Ecto neural progenitor cell (in vitro differentiated cells): ENCODE measurements at places on chromosomes 11 and 22.
A peak's percentile ranks its signal among the peaks of the same experiment; 100 is the strongest.

DNA sequence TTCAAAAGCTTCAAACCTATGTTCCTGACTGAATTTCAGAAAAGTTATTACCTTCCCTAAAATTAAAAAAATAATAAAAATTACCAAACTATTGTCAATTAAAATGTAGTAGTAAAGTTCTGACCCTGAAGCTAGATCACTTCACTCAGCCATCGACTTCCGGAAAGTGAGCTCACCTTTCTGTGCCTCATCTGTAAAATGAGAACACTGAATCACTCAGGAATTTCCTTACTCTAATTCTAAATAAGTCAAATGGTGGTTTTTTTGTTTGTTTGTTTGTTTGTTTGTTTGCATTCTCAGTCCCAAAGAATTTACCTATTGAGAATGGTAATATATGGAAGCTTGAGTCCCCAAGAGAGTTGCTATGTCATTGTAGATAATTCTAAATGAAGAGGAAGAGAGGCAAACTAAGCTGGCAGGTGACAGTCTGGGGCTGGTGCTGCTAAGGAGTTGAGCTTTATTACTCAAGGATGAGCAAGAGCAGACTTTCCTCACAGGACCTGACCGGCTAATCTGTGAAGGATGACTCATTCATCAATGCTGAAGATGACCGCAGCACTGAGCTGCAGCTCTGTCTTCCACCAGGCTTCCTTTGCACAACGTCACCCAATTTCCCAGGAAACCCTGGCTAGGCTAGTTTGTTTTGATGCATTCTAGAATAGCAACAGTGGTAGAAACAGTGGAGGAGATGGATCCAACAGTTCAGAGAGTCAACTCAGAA lies 248.8 kb downstream of the RAB38 start:
- no peak for DNase-seq

DNA sequence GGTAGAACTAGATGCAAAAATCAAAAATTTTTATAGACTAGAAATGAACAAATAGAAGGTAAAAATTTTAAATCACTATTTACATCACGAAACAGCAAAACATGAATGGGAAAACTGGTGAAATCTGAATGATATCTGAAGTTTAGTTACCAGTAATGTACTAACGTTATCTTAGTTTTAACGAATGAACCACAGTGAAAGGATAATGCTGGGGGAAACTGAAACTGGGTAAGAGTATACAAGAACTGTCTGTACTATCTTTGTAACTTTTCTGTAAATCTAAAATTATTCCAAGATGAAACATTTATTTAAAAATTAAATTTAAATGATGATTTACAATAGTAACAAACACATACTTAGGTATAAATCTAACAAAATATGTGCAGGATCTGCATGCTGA lies 7.4 kb downstream of the GDPD4 start:
- no peak for DNase-seq

- no peak for DNase-seq
These were observed at the start of gene OR5T1 for GRCh38 chr11:56273854-56274253. Gene OR5T1 (plus strand): TSS chr11:56274154. CDS start chr11:56275639, 1,485 bp downstream.

DNA sequence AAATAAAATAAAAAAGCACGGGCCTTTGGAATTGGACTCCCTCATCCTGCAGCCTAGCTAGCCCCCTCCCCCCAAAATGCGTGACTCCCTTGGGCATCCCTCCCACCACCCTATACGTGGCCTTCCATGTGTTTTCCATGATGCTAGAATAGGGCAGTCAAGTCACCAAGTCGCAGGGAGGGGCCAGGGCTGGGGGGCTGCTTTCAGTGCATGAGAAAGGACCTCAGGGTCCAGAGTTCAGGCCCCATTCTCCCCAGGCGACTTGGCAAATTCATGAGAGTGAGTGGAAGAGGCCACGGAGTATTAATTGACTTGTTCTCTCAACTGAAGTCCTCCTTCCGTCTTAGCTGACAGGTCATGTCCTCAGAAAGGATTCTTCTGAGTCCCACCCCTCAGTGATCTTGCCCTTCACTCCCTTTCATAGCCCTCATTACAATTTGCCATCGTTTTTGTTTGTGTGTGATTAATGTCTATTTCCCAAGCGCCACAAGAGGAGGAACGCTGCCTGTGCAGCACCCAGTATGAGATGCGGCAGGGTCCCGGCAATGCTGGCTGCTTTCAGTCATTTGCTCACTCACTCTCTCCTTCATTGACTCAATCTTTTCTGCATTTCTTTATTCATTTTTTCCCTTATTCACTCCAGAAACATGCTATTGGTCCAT lies 17.4 kb downstream of the LRRC32 start:
- no peak for DNase-seq

DNA sequence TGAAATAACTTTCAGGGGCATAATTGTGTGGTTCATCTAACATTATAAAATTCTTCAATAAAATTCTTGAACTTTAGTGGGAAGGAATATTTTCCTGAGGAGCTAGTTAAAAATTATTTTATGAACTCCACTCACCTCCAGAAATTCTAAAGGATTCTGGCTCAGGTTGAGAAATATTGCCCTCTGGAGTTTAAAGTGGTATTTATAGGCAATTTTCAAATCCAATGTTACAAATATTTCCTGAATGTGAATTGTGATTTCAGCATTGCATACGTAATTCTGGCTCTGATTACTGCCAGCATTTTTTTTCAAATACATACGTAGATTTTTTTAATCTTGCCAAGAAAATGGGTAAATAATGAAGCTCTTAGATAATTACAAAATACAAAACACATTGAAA lies 598.2 kb upstream of the ANO3 start:
- DNase-seq = no peak

DNA sequence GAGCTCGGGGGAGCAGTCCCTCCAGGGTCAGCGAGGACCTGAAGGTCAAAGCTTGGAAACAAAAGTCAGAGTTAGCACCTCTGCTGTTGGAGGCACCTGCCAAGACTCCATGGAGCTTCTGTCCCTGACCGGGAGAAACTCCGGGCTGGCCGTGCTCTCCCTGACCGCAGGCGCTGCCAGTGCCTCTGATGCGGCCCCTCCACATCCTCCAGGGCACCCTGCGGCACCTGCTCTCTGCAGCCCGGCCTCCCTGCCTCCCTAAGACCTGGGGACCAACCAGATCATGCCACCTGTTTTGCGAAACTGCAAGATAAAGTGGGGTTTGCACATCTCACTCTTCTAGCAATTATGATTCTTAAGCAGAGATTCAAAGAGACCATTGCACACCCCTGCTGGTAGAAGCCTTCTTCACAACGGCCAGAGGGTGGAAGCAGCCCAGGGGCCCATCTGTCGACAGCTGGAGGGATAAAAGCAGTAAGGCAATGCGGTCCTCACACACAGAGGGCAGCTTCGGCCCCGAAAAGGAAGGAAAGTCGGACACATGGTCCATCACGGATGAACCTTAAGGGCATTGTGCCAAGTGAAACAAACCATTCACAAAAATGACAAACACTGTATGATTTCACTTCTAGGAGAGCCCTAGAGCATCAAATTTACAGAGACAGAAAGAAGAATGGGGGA lies 477.1 kb downstream of the BRD1 start:
- DNase-seq = peak; percentile 31

GRCh38 chr22:17116572-17117330 lies 4.4 kb downstream of the TMEM121B start:
- no peak for DNase-seq

GRCh38 chr22:19877626-19878339 lies 23.1 kb upstream of the GNB1L start:
- no peak for DNase-seq

- DNase-seq = peak; percentile 65
These were observed 473 bp downstream of the FNBP4 start for GRCh38 chr11:47766509-47767227.

DNA sequence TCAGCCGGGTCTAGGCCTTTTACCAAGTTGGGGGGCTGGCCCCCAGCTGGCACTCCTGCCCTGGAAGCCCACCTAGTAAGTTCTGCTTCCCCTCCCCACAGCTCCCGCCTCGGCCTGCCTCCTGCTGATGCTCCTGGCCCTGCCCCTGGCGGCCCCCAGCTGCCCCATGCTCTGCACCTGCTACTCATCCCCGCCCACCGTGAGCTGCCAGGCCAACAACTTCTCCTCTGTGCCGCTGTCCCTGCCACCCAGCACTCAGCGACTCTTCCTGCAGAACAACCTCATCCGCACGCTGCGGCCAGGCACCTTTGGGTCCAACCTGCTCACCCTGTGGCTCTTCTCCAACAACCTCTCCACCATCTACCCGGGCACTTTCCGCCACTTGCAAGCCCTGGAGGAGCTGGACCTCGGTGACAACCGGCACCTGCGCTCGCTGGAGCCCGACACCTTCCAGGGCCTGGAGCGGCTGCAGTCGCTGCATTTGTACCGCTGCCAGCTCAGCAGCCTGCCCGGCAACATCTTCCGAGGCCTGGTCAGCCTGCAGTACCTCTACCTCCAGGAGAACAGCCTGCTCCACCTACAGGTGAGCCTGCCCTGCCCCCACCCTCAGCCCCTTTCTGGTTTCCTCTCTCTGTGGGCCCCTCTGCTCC lies 7.3 kb downstream of the RTN4RL2 start:
- DNase-seq = no peak

- no peak for DNase-seq
These were observed 38.8 kb downstream of the GNB1L start for GRCh38 chr22:19815823-19816290.

DNA sequence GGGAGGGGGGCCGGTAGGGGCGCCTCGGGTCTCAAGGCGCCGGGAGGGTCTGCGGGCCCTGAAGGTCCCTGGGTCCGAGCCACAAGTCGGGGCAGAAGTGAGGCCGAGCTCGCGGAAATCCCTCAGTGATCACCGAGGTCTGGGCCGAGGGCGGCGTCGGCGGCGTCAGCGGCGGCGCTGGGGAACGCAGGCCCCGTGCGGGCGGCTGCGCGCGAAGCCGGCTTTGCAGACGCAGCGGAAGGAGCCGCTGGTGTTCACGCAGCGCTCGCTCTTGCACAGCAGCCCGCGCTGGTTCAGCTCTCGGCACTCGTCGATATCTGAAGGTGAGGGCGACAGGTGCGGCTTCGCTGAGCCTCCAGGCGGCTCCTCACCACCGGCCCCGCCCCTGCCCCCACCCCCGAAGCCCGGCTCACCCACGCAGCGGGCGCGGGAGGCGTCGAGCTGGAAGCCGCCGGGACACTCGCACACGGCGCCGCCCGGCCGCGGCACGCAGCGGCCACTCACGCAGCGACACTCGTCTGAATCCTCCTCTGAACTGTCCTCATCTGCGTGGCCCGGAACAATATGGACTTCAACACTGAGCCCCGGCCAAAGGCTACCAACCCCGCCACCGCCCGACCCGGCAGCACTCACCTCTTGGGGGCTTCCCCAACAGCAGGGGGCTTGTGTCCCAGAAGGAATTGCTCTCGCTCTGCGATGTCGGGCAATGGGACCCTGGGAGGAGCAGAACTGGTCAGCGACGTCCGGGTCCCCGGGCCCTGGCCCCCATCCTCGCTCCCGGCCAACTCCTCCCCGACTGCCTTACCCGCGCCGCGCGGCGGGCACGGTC lies 14.2 kb downstream of the SCYL1 start:
- DNase-seq = peak; percentile 73

DNA sequence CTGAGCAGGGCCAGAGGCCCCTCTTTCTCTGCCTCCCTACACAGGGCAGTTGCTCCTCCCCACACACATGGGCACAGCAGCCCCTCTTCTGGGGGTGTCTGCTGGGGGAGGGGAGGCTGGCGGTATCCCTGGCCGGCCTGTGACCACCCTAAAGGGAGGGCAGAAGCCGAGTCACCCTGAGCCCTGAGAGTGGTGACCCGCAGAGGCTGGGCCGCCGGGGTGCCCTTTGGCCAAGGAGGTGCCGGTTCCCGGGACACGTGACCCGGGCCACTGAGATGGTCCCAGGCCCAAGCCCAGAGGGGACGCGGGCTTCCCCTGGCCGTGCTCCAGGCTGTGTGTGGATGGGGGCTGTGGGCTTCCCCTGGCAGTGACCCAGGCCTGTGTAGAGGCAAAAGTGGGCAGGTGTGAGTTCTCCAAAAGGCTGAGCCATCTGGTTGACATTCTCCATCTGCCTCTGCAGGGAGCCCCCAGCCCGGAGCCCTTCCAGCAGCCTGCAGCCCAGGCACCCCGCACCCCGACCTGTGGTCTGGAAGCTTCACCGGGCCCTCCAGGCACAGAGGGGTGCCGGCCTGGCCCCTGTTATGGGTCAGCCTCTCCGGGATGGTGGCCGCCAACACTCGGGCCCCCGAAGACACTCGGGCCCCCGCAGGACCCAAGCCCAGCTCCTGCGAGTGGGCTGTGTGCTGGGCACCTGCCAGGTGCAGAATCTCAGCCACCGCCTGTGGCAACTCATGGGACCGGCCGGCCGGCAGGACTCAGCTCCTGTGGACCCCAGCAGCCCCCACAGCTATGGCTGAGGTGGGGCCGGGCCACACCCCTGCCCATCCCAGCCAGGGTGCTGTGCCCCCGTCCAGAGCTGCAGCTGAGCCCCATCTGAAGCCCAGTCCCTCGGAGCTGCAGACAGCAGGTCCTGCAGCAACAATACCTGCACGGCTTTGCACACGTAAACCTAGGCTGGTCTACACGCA lies 1.0 kb downstream of the ADM2 start:
- DNase-seq = no peak

GRCh38 chr11:76648061-76648460 lies 22.5 kb downstream of the LRRC32 start:
- DNase-seq = no peak

GRCh38 chr11:78664636-78665035 lies 90.0 kb upstream of the NARS2 start:
- DNase-seq = no peak

GRCh38 chr11:45102361-45102809 lies 44.1 kb upstream of the PRDM11 start:
- peak; percentile 41 for DNase-seq

- no peak for DNase-seq
These were observed 1065.9 kb downstream of the LRRC4C start for GRCh38 chr11:40393511-40393910.

DNA sequence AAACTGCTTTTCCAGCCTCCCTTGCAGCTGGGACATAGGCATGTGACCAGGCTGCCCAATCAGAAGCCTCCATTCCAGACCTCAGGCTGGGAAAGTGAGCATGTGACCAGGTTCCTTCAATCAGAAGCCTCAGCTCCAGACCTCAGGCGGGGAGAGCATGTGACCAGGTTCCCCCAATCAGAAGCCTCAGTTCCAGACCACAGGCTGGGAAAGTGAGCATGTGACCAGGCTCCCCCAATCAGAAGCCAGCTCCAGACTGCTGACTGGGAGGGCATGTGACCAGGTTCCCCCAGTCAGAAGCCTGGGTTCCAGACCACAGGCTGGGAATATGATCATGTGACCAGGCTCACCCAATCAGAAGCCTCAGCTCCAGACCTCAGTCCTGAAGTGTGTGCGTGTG lies 11.7 kb upstream of the IL2RB start:
- no peak for DNase-seq
